ENCODE measurements at places on chromosomes 12 and 14.

GRCh38 chr14:78455896-78456435 lies 285.8 kb downstream of the NRXN3 start:
- DNase-seq: no peak

- DNase-seq: no peak
These were observed 5.7 kb upstream of the CHGA start for GRCh38 chr14:92917041-92917940.

DNA sequence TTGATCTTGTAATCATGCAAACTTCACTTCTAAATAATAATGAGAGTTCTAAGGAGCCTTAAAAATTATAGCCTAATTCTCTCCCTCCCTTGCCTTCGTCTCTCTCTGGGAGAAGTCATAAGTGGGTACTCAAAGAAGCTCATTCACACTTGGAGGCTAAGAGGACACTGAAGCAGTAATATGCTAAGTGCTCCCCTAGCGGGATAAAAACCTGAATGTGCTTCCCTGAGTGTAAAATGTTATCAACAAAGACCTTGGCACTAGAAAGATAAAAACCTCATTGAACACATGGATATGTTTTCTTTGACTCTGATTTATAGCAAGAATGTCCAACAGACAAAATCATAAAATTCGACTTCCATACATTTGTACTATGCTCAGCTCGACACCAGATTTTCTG lies 337.9 kb upstream of the NOVA1 start:
- DNase-seq: no peak

- DNase-seq: peak; percentile 53
These were observed 911.7 kb upstream of the TMEM132C start for GRCh38 chr12:127355061-127355841.

DNA sequence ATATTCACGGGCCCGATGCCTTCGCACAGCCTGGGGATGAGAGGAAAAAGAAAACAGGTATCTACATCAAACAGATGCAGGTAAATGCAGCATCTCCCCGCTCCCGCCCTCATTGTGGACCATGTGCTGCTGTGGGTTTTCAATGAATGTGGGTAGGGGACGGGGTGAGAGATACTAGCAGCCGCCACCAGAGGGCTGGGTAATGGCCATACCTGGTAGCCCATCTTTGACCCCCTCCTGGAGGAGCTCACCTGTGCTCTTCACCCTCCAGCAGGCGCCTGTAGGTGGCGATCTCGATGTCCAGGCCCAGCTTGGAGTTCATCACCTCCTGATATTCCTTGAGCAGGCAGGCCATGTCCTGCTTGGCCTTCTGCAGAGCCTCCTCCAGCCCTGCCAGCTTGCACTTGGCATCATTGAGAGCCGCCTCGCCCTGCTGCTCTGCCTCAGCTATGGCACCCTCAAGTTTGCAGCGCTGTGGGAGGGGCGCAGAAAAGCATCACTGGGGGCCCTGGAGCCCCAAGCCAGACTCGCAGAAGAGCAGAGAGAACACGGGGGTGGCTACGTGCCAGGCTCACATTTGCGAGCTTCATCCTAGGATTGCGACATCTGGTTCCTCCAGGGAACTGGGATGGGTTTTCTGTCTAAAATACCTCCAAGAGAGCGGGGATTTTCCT lies 10.2 kb downstream of the KRT82 start:
- DNase-seq: peak; percentile 30

- DNase-seq: no peak
These were observed 103.0 kb downstream of the RIMBP2 start for GRCh38 chr12:130613131-130613530.

DNA sequence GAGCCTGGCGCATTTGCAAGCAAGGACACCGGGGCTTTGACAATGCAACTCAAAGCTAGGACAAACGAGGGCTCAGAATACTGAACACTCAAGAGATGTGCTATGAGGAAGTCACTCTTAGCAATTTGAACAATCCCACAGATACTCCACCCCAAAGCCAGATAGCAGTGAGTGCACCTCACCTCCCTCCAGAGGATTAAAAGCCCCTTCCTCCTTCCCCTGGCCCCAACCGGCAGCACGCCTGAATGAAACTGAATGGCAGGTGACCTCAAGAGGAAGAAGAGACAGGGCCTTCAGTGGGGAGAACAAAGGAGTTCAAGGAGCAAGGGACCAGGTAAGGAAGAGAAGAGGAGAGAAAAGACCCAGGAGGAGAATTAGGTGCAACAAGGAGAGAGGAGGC lies 1.9 kb upstream of the KRT78 start:
- no peak for DNase-seq

DNA sequence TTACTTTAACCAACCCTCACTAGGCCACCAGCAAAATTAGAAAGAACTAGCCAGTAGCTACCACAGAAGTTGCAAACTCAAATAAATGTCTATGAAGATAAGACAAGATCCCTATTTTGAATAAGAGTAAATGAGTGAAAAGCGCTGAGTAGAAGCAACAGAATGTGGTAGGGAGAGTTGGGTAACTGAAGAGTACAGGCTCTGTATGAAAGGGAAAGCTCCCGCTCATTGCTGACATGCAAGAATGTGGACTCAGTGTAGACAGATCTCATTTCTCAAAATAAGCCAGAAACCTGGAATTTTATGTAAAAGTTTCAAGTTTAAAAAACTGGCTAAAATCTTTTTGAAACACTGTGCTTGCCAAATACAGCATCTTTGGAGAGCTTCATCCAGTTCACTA lies 63.9 kb downstream of the NAV3 start:
- DNase-seq: no peak

DNA sequence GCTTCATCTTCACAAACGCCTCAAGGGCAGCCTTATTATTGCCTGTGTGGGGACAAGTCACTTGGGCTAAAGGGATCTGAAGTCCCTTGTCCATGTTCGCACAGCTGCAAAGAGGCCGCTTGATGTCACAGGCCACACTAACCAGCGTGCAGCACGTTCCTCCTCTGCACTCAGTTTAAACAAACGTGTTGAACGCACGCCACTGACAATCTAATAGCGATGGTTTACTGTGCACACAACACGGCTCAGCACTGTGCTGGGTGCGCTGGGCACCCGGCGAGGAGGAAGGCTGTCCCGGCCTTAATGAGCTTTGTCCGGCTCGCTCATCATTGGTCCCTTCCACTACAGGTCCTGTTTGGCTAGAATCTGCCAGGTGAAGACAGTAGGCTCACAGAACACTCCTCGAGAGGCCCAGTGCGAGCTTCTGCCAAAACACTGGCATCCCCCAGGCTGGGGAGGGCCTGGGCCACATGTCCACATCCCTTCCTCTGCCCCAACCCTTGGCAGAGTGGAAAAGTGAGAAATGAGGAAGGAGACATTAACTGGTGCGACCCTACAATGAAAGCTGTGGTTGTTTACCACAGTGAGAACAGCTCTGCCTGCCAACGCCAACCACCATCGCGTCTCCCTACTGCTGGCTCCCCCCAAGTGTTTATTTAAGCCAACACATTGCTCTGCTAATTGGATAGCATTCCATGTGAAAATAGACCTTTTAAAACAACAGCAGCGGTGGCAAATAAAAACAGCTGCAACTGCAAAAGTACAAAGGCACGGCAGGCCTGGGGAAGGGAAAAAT lies 113.2 kb downstream of the RBM19 start:
- no peak for DNase-seq

- no peak for DNase-seq
These were observed 99.7 kb upstream of the SYT1 start for GRCh38 chr12:78764913-78765312.

GRCh38 chr14:52352061-52352491 lies 38.0 kb downstream of the PTGER2 start:
- DNase-seq: peak; percentile 77

- no peak for DNase-seq
These were observed 11.5 kb upstream of the LGMN start for GRCh38 chr14:92759679-92760523.

DNA sequence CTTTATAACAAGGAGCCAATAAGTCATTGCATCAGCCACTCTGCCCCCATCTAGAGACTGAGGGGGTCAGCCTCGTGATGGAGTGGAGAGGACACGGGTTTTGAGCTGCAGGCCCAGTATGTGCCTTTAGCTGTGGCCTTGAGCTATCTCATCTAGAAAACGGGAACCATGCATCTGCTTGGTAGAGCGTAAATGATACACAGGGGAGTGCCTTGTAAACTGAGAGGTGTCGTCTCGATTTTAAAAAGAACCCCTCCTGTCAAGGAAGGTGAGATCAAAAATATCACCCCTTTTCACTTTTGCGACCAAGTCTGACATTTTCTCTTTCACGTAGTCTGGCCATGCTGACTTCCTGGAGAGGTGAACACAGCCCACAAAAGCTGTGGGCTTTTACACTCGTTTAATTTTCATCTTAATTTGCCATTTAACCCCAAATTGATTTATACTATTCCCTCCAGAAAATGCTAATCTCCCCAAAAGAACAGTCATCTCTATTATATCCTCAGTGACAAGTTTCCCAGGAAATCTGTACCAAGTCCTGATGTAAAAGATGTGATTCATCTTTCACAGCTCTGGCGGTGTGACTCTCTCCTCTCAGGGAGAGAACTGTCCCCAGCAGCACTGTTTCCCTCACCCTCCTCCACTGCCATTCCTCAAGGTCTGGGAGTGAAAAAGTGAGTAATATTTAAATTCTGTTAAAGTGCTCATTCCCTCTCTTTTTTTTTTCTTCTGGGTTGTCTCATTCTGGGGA lies 30.6 kb downstream of the VCPKMT start:
- peak; percentile 29 for DNase-seq

DNA sequence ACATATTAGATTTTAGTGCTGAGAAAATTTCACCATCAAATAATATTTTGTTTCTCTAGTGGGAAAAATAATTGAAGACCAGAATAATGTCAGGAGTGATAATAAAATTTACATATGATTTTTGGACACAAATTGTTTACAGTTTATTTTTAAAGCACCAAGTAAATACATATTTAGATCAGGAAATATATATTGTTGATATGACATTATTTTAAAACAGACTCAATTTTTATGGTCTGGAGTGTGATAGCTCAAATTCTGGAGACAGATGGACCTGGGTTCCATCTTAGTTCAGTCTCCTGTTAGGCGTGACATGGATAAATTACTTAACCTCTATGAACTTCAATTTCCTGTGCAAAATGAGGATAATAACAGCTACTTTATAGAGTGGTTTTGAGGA lies 135.4 kb downstream of the TPH2 start:
- no peak for DNase-seq

GRCh38 chr12:100404769-100405407 lies 48.0 kb downstream of the SLC17A8 start:
- DNase-seq: peak; percentile 35

- DNase-seq: no peak
These were observed 14.3 kb upstream of the PRKAG1 start for GRCh38 chr12:49032679-49033447.

DNA sequence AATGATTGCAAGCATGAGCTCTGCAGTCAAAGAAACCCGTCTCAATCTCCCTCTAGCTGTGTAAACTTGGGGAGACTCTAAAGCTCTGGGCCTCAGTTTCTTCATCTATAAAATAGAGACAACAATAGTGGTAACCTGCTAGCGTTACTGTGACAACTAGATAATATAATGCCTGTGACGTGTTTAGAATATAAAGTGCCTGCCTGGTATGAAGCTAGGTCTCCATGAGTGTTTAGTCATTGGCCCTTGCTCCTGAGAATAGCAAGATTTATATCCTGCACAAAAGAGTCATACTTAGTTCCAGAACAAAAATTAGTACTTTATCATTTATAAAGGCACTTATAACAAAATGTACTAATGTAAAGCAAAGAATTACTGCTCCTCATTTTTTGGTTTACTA lies 8.8 kb upstream of the DCP1B start:
- DNase-seq: no peak

DNA sequence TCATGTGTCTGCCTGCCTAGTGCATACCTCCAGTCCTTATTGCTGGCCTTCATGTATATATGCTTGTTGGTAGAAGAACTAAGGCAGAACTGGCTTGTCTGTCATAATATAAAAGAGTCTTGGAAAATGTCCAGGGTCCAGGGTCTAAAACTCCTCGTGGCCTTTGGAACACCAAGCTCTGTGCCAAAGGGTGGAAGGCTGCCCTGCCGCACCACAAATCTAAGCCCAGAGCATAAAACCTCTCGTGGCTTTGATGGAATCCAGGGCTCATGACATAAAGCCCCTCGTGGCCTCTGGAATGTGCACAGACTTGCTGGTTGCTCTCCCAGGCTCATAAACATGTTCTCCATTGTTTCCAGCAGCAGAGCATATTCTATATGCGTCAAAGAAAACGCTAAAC lies 107.9 kb downstream of the BBS10 start:
- DNase-seq: no peak

- no peak for DNase-seq
These were observed 18.6 kb upstream of the EIF5 start for GRCh38 chr14:103315351-103315911.

- DNase-seq: no peak
These were observed 811.7 kb downstream of the C12orf50 start for GRCh38 chr12:87217491-87217890.

DNA sequence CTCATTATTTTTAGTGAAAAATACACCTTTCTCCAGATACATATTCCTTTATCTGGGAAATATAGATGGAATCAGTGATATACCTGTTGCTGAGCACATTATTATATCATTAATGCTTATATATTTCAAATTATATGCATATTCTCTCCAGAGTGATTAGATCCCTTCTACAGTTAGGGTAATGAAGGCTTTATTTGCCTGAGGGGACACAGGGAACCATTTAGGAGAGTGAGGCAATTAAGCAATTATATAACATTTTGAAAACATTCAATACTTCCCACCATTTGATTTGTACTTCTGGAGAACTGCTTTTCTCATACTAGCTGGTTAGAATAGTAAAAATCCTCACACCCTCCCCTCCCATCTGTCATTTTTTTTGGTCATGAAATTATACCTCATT lies 212.8 kb upstream of the NOVA1 start:
- DNase-seq: no peak

- no peak for DNase-seq
These were observed 145.3 kb downstream of the GRIN2B start for GRCh38 chr12:13836099-13836498.

DNA sequence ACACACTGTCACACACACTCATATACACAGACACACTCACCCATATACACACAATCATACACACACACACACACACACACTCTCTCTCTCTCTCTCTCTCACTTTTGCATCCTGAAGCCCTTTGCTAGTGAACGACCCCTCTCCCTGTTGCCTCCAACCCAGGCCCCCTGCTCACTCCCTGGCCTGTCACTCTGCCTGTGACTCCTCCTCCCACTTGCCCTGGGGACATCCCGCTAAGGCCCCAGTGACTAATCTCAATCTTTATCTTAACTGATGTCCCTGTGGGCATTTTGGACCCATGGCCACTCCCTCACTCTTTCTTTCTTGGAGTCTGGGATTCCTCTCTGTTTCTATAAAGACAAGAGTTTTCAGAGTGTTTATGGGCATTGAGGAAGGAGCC lies 10.9 kb upstream of the DLK1 start:
- no peak for DNase-seq

GRCh38 chr12:112370868-112371510 lies 11.2 kb downstream of the HECTD4 start:
- DNase-seq: no peak

GRCh38 chr12:96743606-96744005 lies 163.5 kb upstream of the NEDD1 start:
- DNase-seq: no peak

GRCh38 chr12:26318661-26319068 lies 123.3 kb downstream of the SSPN start:
- DNase-seq: peak; percentile 94

Data from ACHN (cell line).